Muscle of arm (tissue), 14 donors: ENCODE measurements at places on chromosomes 12 and 14.
A peak's percentile ranks its signal among the peaks of the same experiment; 100 is the strongest.

DNA sequence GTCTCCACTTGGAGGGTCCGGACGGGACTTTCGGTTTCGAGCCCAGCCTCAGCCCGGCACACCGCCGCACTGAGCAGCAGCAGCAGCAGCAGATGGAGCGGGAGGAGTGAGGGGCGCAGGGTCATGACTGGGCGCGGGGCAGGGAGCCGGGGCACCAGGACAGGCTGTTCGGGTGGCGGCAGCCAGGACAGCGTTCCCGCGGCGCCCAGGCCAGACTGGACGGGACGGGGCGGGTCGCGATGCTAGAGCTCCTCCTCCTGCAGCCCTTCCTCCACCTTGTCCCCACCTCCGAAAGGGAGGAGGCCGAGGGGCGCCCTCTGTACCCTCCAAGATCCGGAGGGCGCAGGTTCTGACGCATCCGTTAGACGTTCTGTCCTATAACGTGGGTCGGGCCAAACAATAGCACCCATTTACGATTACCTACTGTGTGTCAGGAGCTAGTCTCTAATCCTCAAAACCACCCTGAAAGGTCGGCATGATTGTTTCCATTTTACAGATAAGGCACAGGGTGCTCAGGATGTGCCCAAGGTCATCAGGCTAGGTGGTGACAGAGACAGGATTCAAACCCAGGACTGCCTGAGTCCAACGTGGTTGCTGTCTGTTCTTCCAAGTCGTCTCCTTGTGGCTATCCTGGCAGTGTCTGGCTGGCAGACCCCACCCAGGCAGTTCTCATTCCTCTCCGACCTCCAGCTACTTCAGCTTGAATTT is at the start of gene FKBP11:
TSS of gene FKBP11 (minus strand) at position 189 of the 708 bp plus-strand sequence. CDS start at position 125, 64 bp downstream.
- DNase-seq, result peak; percentile 63

DNA sequence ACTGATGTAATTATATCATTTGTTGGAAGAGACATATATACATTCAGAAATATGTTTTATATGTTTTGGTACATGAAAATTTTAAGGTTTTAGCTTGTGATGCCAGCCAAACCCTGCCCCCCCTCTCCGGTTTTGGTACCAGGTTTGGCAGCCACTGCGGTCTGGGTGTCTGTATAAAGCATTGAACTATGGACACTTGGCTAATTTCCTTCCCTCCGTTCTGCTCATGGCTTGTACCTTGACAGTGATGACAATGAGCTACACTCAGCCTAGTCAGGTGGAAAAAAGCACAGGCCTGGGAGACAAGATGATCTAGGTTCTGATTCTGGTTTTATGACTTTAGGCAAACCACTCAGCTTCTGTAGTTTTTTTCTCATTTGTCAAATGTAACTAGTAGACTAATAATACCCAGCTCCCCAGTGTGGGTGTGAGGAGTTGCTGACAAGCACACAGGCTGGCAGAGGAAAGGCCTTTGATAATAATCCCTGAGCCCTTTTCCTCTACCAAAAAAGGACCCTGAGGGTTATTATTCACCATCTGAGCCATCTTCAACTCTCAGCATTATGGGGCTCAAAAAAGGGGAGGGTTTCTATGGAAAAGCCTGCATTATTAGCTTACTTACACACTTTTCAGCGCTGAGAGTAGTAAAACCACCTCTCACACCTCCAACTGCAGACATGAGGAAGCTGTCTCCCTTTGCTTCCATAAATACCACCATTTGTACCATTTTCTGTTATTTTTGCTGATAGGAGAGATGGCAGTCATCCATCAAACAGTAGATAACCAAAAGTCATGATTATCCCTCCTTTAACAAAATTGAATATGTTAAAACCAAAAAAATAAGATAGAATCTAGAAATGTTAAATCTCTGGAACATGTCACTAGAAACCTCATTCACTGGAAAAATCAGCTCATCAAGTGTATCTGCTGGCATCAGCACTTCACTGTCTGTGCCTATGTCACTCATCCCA is 76.3 kb upstream of the PSMC1 start:
- DNase-seq, result no peak

DNA sequence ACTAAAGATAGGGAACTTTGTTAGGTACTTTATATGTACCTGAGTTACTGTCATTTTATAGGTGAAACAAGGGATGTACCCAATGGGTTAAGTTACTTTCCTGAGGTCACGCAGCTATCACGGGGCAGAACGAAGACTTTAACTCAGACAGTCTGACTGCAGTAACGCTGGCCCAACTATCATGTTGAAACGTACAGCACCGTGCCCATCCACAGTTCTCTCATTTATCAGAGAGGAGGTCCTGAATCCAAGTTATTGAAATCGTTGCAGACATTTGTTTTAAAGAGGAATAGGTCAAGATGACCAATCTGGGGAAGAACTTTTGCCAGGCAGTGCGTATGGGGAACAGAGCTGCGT is 587 bp upstream of the C12orf75 start:
- no peak for DNase-seq

GRCh38 chr14:56949828-56950227 is 139.5 kb upstream of the OTX2 start:
- DNase-seq, result no peak

DNA sequence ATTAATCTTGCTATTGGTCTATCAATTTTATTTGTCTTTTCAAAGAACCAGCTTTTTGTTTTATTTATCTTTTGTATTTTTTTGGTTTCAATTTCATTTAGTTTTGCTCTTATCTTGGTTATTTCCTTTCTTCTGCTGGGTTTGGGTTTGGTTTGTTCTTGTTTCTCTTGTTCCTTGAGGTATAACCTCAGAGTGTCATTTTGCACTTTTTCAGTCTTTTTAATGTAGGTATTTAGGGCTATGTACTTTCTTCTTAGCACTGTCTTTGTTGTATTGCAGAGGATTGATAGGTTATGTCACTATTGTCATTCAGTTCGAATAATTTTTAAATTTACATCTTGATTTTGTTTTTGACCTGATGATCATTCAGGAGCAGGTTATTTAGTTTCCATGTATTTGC is 92.7 kb upstream of the DCD start:
- no peak for DNase-seq

GRCh38 chr12:93441081-93441616 is 598 bp downstream of the UBE2N start:
- DNase-seq, result peak; percentile 27

DNA sequence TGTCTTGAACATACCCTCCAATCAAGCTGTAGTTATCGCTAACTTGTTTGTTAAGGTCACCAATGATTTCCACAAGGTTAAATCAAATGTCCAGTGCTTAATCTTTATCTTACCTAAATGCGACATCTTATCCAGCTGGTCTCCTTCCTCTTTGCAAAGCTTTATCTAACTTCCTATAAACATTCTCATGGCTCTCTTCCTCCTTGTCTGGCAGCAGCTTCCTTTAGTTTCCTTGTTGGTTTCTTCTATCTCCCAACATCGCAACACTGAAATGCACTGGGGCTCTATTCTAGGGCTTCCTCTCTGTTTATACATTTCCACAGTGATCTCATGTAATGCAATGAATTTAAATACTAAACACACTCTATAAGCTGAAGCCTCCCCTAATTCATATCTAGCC is 28.7 kb downstream of the UBE2N start:
- DNase-seq, result no peak

DNA sequence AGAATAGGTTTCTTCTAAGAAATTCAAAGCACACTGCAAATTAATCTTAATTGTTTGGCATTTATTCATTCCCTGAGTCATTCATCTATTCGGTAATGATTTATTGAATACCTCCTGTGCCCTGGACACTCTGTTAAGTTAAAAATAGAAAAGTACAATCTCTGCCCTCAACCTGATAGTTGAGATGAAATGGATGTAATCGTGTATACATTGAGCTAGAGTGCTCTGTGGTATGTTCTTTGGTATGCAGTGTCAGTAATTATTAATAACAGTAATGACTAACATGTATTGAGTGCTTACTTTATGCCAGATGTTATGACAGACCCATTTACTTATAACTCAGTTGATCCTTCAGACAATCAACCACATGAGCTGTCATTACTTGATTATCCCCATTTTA is 47.6 kb downstream of the UTP20 start:
- DNase-seq, result no peak

DNA sequence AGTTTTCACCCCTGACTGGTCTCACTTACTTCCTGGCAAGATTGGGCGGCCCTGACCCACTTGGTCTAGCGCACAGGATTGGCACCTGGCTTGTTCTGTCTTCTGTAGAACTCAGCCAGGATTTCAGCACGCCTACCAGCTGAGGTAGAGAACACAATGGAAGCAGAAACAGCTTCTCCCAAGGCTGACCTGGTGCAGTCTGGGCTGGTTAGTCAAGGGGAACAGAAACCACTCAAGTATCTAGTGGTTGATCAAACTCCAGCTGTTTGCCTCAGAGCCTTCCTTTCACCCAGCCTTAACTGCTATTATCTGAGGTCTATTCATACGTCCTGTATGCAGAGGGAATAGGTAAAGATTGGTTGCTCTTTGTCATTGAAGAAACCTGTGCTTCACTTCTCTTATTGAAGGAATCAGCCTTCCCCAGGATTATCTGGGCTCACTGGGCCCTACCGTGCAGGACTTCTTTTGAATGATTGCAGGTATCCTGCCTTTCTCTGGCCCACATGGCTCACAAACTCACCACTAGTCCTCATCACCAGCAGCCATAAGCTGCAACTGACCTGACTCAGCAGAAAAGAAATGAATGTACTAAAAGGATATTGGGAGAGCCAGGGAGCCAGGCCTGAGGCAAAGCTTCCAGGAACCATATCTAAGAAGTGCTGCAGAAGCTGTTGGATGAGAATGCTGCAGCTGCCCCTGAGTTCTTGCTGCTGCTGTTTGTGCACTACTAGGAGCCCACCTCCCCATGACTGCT is 2.5 kb upstream of the PLEKHD1 start:
- no peak for DNase-seq

- no peak for DNase-seq
Observed at GRCh38 chr14:24110060-24110459, 4.5 kb upstream of the DCAF11 start.

DNA sequence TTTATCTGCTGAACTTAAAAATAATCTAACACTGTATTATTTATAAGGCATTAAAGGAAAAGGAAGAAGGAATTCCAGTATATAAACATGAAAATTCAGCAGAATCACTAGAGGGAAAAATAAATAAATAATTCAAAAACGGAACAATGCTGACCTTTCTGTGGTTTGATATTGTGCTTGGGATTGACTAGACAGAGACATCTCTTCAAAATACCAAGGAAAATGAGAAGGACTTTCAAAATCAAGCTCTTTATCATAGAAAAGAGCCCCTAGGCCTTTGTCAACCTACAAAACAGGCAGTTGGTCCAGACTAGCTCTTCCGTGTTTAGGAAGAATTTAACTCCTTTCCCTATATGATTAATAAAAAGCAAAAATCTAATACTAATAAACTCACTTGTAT is 6.3 kb upstream of the FLRT2 start:
- no peak for DNase-seq

GRCh38 chr12:81347404-81347803 is 269.5 kb downstream of the ACSS3 start:
- no peak for DNase-seq

- DNase-seq, result no peak
Observed at GRCh38 chr12:113882690-113883089, 83.4 kb downstream of the RBM19 start.

DNA sequence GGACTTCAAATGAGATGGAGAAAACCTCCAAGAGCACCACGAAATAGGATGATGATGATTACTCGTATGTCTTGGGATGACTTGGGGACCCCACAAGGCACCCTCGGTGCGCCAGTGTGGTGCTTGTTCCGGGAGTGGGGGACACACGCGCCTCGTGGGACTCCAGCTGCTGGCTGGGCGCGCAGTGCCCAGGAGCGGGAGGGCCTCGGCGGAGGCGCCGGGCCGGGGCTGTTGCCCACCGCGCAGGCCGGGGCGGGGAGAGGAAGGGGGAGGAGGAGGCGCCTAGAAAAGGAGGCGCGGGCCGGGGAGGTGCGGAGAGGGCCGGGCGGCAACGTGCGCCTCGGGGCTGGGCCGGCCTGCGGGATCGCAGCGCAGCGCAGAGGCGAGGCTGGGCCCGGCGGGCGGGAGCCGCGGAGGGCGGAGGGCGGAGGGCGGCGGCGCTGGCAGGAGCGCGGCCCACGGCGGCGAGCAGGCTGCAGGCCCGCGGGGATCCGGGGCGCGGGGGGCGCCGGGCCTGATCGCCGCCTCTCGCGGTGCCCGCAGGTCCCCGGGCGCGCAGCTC is at the start of gene RFLNA:
TSS of gene RFLNA (plus strand) at position 314 of the 562 bp plus-strand sequence. CDS start 337 bp downstream, outside the sequence.
- DNase-seq, result no peak

- DNase-seq, result no peak
Observed at GRCh38 chr14:106067935-106068334, 541.6 kb downstream of the TMEM121 start.

GRCh38 chr14:103696070-103696402 is 19.2 kb downstream of the XRCC3 start:
- no peak for DNase-seq

GRCh38 chr12:76713986-76714385 is 49.9 kb upstream of the ZDHHC17 start:
- DNase-seq, result no peak

DNA sequence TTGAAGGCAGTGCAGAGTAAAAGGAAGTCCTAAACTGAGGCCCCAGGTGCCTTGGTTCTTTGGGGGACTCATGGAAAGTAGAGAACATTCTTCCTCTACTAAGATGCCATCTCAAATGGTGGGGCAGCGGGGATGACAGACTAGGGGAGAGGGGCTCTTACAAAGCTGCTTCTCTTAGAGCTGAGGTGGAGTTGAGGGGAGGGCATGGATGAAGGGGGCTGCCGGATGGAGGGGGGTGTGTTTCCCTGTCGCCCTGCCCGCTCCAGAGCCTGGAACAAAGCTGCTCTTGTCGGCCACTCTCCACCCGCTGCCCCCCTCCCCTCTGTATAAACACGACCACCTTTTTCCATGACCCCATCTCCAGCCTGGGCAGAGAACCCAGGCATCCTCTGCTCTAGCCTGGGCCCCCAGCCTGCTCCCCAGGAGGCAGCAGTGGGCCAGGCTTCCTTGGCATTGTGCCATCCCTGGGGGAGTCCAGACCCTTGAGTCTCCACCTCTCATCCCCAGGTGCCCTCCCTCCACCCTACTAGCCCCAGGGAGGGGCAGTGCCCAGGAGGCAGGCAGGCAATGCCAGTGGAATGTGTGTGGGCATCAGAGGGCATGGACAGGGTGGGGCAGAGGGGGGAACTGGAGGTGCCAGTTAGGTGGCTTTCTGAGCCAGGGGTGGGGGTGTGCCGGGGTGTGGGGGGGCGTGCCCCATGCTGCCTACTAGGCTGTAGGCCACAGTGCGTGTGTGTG is 1.7 kb downstream of the RARG start:
- DNase-seq, result no peak

- DNase-seq, result no peak
Observed at GRCh38 chr14:91919814-91920213, 27.7 kb downstream of the FBLN5 start.

DNA sequence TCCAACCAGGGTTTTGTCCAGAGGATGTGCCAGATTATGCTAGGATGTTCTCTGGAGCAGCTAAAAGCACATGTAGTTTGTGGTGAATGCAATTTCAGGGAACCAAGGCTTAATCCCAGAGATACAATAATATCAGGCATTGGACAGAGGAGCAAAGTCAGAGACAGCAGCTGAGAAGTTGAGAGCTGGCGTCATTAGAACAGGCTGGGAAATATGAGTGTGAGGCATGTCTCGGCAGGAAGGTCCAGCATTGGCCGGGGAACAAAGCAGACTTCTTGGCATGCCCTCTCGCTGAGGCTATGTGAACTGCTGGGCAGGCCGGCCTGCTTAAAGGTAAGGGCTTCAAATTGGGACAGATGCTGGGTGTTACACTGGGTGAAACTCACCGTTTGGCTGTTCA is 125.4 kb downstream of the CAND1 start:
- peak; percentile 68 for DNase-seq

GRCh38 chr12:65926119-65926908 is 102.0 kb downstream of the HMGA2 start:
- DNase-seq, result no peak

GRCh38 chr14:52227619-52228222 is 39.8 kb upstream of the PTGDR start:
- DNase-seq, result no peak

GRCh38 chr14:24817212-24818057 is 183.4 kb upstream of the GZMB start:
- peak; percentile 67 for DNase-seq
